NCI-H524 treated with DMSO at 0.1 percent for 48 hours (cell line): ENCODE measurements at places on chromosomes 4 and X.
A peak's percentile ranks its signal among the peaks of the same experiment; 100 is the strongest.

DNA sequence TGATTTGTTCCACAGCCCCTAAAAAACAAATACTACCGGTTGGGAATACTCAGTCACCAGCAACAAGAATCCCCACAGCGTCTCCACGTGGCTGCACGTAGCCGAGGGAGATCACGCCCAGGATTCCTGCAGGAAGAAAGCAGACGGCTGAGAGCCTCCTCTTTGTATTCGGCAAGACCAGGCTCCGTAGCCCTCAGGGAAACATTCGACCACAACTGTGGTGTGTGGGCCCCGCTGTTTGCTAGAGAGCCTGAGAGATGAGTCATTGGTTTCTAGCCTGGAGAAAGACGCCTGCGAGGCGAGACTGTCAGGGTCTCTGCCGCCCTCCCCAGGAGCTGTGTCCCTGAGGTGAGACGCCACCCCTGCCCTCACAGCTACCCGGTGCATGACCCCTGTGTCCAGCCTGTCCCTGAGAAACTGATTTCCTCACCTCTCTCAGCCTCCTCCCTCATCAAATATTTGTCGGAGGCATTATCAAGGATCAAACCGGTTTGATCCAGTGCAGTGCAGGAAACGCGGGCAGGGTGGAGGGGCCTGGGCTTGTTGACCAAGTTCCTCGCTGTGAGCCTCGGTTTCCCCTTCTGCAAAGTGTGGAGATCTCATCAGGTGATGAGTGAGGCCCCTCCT is 4.7 kb upstream of the S100P start:
- DNase-seq, result no peak

GRCh38 chr4:128582427-128582870 is 227.1 kb upstream of the JADE1 start:
- no peak for DNase-seq

DNA sequence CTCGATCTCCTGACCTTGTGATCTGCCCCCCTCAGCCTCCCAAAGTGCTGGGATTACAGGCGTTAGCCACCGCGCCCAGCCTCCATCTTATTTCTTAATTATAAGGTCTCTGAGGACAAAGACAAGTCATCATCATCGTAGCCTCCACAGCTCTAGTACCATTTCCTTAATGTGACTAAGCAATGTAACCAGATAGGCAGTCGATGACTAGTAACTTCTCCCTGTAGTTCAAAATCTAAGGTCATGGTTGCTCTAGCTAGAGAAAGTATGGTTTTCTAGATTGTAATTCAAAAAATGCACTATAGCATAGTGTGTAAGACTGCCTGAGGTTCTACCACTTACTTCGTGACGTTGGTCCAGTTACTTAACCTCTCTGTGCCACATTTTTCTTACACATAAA is 6.9 kb downstream of the SLC39A8 start:
- no peak for DNase-seq

- no peak for DNase-seq
Observed at GRCh38 chr4:148332486-148332885, 109.7 kb downstream of the NR3C2 start.

DNA sequence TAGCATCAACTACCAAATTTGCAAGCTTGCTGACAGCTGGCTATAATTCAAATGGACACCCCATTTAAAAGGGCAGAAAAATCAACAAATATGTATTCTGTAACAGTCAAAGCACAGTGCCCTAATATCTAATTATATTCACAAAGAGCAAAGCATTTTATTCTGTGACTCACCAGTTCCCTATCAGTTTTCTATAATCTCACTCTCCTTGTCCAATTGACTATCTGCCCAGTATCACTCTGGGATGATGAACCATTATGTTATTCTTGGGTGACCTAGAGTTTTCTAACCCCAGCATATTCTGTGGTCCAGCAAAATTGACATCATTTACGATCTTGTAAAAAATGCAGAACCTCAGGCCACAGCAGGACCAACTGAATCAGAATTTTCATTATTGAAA is 82.0 kb upstream of the FREM3 start:
- DNase-seq, result no peak

GRCh38 chr4:7945709-7946380 is 6.2 kb upstream of the AFAP1 start:
- DNase-seq, result no peak

DNA sequence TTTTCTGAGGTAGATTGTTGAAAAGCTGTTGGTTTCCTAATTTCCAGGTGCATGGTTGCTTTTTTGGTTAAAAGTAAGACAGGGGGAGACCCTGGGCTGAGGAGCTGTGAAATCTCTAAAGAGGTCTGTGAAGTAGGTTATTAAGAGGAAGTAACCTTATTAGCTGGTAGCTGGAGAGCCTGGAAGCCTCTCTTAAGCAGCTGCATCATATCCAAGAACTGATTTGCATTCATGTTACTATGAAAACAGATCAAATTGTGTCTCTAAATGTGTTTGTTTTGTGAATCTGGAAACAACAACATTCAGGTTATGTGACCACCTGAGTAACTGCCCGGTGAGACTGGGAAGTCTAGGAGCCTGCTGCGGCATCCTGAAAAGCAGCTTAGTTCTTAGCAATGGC is 54.1 kb downstream of the ARHGAP10 start:
- peak; percentile 25 for DNase-seq

DNA sequence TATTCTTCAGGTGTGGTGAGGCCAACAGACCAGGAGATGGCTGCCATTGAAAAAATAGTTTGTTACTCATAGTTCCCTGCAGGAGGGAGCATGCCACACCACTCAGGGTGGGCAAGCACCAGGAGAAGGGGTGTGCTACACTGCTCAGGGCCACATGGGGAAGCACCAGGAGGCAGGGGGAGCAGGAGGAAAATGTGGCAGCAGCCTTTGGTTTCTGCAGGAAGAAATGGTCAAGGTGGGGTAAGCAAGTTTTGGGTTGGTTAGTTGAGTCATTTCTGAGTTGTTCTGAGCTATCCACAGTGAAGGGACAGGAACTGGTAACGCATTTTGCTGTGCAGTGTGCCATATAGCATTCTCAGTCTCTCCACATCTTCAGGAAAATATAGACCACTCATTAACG is 23.8 kb downstream of the FGFBP1 start:
- DNase-seq, result no peak

- DNase-seq, result no peak
Observed at GRCh38 chrX:71000139-71000538, 68.0 kb downstream of the SNX12 start.

- no peak for DNase-seq
Observed at GRCh38 chr4:10495651-10496050, 38.4 kb upstream of the ZNF518B start.
